ENCODE measurements at places on chromosomes 3 and 15.
A peak's percentile ranks its signal among the peaks of the same experiment; 100 is the strongest.

DNA sequence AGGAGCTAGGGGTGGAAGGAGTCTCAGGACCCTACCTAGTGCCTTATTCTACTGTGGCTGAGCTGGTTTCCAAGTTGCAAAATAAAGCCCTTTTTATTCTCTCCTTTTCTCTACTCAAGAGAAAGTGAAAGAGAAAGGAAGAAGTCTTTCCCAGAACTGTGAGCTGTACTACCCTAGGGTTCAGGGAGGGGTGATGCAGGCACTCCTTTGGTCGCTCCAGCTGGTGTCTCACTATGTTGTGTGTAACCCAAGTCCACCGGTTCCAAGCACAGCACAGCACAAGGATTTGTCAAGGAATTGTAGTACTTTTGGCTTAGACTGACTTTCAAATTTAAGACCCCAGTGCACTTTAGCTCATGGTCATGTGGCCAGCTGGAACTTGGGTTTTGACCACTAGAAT lies 1721.7 kb downstream of the OTOL1 start:
- no peak for DNase-seq

DNA sequence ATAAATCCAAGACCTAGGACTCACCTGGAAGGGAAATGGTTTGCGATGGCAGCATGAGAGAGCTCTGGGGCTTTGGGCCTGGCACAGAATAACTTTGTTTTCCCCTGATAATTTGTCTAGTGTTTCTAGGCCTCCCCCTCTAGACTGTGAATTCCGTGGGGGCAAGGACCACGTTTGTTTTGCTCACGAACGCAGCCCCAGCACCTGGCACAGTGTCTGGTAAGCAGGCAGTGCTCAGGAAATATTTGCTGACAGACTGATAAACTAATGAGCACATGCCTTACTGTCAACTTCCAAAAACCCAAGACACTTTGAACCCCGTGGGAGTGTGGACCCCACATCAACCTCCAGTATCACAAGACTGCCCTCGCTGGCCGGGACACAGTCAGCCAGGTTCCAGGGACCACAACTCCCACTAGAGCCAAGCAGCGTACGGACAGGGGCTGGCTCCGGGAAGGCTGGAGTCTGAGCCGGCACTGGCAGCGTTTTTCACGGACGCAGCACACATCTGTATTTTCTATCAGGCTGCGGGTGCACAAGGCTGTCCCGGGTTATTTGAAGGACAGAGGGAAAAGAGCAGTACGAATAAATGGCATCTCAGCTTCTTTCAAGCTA lies 146.5 kb downstream of the XXYLT1 start:
- DNase-seq, result no peak

DNA sequence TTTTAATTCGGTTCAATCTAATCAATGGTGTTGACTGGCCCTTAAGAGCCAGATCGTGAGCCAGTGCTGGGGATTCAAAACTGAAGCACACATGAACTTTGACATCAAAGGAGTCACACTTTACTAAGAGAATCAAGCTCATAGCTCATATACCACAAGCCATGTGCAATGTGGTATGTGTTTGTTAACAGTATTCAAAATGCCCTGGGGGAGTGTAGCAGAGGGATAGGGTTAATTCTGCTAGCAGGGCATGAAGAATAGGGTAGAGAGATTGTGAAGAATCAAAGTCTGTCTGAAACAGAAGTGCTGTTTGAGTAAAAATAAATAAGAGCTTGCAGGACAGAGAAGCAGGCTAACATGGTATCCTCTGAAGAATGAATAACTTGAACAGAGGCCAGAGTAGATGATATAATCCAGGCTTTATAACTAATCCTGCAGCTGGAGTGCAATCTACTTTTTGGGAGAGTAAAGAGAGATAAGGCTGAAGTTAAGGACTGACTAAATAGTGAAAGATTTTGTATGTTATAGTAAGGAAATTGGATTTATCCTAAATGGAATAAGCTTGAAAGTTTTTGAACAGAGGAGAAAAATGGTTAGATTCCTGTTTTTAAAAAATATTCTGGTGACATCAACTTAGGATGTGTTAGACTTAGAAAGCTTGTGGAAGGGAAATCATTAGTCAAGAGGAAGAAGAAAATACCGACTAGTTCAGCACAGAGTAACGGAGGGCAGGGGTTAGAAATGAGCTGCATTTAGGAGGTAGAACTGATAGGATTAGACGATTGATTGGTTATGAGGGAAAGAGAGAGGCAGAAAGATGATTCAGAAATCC lies 292.0 kb downstream of the NFKBIZ start:
- DNase-seq, result no peak

GRCh38 chr3:46393011-46393410 lies 13.9 kb downstream of the CCR5AS start:
- no peak for DNase-seq

- peak; percentile 10 for DNase-seq
Measured at GRCh38 chr3:22634433-22634832, 568.7 kb upstream of the UBE2E2 start.

- DNase-seq, result no peak
Measured at GRCh38 chr3:161415506-161416231, 44.4 kb upstream of the SPTSSB start.

GRCh38 chr3:36480911-36481648 lies 100.8 kb downstream of the STAC start:
- DNase-seq, result no peak

DNA sequence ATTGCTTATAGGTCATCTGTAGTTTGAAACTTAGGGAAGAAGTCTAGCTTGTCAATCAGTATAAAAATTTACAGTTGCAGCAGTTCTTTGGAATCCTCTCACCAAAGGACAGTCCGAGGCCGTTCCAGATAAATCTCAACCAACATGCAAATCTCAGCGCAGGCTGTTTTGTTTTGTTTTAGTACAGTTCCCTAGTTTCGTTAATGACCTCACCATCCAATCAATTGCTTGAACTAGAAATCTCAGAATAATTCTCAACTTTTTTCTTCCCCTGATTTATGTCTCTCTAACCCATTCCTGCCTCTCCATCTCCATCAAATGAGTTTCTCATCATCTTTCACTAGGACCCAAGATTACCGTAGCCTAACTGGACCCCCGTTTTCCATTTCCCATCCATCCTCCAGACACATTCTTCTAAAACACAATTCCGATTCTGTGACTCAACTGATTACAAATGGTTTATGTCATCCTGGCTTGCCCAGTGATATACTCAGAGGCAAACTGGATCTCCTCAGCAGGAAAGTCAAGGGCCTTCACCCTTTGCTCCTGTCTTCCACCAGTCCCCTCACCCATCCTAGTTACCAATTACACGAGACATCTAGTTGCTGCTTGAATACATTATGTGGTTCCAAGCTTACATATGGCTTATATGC lies 1.3 kb downstream of the SMCO1 start:
- no peak for DNase-seq

GRCh38 chr3:110783541-110783940 lies 288.1 kb upstream of the NECTIN3 start:
- DNase-seq, result no peak

GRCh38 chr3:56673781-56674457 lies 9.1 kb downstream of the TASOR start:
- DNase-seq, result no peak

DNA sequence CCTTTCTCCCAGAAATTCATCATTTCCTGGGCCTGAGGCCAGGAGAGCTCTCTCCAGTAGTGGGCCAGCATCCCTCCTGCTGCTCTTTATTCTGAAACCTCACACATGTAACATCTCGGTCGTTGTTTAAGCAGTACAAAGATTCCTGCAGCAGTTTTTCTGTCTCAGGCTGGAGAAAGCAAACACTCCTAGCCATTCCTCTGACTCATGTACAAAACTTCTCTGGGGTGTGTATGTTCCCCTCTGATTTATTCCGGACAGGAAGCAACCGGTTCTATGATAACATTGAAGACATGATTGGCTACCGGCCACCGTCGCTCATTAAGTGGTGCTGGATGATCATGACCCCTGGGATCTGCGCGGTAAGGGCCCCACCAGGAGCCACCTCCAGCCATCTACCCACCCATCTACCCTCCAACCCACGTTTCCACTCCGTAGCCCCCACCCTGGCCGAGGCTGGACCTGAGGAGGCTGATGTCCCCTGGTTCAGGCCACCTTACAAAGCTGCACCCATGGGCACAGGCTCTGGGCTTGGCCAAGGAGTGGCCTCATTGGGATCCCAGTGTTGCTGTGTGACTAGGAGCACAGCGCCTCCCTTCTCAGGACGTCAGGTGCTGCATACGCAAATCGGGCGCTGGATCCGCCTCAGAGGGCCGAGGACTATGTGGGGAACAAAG lies 58.6 kb upstream of the SLC6A1 start:
- DNase-seq, result no peak

DNA sequence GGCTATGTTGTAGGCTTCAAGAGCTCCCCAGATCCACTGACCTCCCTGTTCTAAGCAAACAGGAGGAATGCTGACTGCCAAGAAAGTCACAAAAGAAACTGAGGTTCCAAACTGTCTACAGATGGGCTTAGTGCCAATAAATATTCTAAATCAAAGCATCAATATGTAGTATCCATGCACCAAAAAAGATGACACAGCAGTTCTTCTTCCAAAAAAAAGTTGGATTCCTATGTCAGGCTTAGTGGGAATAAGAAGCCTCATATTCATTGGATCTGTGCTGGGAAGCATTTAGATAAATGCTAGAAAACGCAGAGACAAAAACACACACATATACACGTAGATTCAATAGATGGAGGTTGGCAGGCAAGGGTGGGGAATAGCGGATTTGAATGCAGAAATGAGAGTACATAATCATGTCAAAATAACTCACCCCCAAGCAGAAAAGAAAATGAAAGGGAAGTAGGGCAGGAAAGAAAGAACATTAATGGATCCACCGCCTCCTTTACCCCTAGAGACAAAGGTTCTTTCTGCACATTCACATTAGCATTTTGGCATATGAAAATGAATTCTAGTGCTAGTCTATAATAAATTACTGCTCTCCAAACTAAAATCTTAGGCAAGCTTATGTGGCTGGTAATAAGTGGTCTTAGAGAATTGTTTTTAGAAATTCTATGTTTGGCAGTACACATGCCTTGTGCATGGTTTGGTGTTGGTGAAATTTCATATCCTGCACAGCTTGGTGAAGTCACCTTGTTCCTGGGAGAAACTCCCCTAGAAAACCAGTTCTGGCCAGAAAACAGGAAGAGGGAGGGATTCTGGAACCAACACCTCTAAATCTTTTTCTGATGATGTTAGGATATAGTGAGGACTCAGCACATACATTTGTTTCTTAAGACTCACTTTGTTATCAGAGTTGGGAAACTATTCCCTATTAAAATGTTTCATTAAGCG lies 283.4 kb downstream of the LSAMP start:
- DNase-seq, result no peak

DNA sequence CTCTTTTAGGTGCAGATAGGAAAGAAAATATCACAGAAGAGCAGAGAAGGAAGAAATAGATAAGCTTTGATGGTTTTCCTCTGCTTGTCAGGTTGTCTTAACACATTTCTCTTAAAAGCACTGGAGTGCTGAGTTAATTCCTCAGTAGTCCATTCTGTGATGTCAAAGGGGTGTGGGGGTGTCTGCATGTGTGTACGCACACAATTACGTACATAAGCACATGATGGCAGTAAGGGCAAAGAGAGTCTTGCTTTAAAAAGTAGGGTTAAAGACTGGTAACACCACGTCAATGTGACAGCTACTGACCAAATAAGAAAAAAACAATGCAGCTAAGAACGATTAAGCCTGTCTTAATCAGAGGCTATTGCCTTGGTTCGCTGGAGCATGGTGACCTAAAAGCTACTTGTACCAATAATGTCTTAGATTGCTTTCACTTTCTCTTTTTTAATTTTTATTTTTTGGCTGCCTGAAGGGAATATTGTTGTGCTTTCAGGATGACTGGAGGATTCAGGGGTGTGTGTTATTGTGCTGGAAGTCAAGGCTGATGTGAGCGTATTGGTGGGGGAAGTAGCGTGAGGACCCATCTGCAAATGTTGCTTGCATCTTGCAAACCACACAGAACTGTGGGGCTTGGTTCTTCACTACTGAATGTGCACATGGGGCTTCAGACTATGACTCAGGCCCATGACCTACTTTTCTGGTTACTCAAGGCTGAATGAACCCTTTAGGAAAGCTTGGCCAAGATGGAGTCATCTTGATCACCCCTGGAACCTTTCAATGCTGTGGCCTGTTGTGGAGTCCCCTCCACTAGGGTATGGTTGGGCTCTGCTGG lies 417.8 kb upstream of the TPM1 start:
- no peak for DNase-seq

- DNase-seq, result no peak
Measured at GRCh38 chr3:195188426-195188927, 82.5 kb downstream of the XXYLT1 start.

DNA sequence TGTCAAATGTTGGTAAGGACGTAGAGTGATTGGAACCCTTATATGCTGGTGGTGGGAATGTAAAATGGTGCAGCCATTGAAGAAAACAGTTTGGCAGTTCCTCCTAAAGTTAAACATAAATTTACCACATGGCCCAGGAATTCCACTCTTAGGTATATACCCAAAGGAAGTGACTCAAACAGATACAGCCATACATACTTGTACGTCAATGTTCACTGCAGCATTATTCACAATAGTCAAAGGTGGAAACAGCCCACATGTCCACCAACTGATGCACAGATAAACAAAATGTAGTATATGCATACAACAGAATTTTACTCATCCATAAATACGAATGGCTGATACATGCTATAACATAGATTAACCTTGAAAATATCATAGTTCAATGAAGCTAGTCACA lies 13.2 kb downstream of the CLASP2 start:
- DNase-seq, result no peak

DNA sequence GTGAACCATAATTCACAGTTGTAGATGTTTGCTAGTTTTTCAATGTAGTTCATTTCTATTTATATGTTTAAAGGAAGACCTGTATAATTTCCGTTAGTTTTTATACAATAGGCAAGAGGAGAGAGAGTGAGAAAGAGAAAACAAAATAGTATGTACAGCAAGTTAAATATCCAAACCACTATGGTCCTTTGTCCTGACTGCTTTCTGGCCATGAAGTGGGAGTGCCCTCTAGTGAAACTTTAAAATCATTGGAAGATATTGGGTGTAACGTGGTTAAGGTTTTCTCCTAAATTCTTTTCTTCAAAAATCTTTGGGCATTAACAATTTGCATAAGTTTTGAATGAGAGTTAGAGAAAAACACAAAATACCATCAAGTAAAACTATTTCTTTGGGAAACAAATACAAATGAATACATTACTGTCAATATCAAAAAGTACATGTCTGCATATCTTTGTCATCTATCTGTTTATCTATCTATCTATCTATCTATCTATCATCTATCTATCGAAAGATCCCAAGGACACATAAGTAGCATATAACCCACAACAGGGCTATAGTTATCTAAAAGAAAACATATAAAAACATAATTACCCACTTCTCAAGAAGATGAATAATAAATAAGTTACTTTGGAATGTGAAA lies 534.6 kb upstream of the ATP11B start:
- DNase-seq, result peak; percentile 59

DNA sequence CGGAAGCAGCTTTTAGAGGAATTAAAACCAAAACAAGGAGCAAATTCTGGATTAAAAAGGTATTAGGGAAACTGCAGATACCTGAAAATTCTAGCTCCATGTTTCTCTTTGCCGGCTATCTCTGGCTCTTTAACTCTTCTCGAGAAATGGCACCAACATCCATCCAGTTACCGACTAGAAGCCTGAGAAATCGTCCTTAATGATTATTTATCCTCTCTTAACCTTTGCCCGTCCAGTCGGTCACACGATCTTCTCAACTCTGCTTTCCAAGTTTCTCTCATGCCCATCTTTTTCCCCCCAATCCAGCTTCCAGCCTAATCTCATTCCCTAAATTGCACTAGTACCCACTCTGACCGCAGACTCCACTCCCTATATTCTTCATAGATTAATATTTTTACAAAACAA lies 596 bp upstream of the SGO1 start:
- no peak for DNase-seq

All from hematopoietic multipotent progenitor cell treated with erythropoietin and hydrocortisone succinate and interleukin-3 and kit ligand, for 4 days (in vitro differentiated cells).